Mucosa of descending colon (tissue), 3 donors: ENCODE measurements at places on chromosomes 4 and X. TPM values are rescaled to one million over a fixed set of nuclear protein-coding genes. Genes with fewer than 3 reads are reported as not detected.

The GPR50 gene
- total RNA-seq: not detected

The BMX gene
- total RNA-seq: 3.8 TPM

The SULT1E1 gene
- not detected for total RNA-seq

The BANK1 gene
- 1.1 TPM for total RNA-seq

The GAB3 gene
- 1.3 TPM for total RNA-seq

The BEND4 gene
- total RNA-seq: 0.14 TPM

The SYN1 gene
- 4.1 TPM for total RNA-seq

The F8A2 gene
- not detected for total RNA-seq

The NKX6-1 gene
- not detected for total RNA-seq

The SLIT2 gene
- 37.3 TPM for total RNA-seq

The ZNF630 gene
- total RNA-seq: 4.8 TPM

The BEX1 gene
- 7.3 TPM for total RNA-seq

The SHOX gene
- 0.22 TPM for total RNA-seq

The IRAK1 gene
- 66.5 TPM for total RNA-seq

The FAM53A gene
- 1.8 TPM for total RNA-seq

The EREG gene
- total RNA-seq: 8.8 TPM

The GAGE12H gene
- not detected for total RNA-seq

The CTAG1A gene
- not detected for total RNA-seq

The NDP gene
- not detected for total RNA-seq

The SCRG1 gene
- total RNA-seq: 0.41 TPM

The CYLC1 gene
- total RNA-seq: not detected

The HTN1 gene
- total RNA-seq: not detected

The ARHGAP6 gene
- total RNA-seq: 4.4 TPM

The SMAD1 gene
- 39.3 TPM for total RNA-seq

The NRK gene
- total RNA-seq: 0.10 TPM
